ENCODE measurements at places on chromosomes 2 and 18.

GRCh38 chr2:240573516-240574385, 5.5 kb downstream of the RNPEPL1 start:
- DNase-seq, result no peak

GRCh38 chr2:26723475-26723874, 31.0 kb downstream of the KCNK3 start:
- no peak for DNase-seq

DNA sequence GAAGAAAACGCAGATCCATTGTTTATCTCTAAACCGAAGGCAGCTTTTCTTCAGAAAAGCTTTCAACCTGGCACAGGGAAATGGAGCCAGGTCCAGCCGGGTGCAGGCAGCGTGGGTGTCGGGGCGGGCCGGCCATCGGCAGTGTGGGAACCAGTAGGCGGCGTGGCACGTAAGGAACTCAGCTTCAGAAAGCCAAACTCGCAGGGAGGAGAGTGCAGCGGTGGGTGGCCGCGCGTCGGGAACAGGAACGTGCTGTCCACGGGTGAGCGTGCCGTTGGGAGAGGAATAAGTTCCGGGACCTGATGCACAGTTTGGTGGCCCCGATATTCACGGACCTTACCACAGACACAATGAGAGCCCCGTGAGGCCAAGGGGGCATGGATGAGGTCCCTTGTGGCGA, 270.4 kb downstream of the TWIST2 start:
- no peak for DNase-seq

- no peak for DNase-seq
These were observed 565 bp downstream of the SP140 start for GRCh38 chr2:230226051-230226551.

All from NCI-H774 (cell line).